ENCODE measurements at places on chromosomes 2 and 18. TPM values are rescaled to one million over a fixed set of nuclear protein-coding genes. Genes with fewer than 3 reads are reported as not detected.

GRCh38 chr2:103009871-103010270 lies 248.0 kb downstream of the TMEM182 start:
- DNase-seq = no peak

- DNase-seq = no peak
Observed at GRCh38 chr2:134399096-134399495, 145.2 kb downstream of the MGAT5 start.

DNA sequence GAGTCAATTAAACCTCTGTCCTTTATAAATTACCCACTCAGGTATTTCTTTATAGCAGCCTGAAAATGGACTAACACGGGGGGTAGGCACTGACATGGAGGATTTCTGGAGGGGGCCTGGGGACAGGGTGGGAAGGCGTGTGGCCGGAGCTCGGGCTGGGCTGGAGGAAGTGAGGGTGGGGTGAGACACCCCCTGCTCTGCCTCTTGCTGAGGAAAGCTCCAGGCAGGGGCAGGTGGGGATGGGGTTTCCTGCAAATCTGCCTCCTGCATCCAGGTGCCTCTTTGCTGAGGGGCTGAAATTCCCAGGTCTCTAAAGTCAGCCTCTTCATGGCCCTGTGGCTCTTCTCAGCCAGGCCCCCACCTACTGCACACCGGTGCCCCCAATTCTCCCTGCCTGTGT lies 25.7 kb upstream of the OTOS start:
- no peak for DNase-seq

DNA sequence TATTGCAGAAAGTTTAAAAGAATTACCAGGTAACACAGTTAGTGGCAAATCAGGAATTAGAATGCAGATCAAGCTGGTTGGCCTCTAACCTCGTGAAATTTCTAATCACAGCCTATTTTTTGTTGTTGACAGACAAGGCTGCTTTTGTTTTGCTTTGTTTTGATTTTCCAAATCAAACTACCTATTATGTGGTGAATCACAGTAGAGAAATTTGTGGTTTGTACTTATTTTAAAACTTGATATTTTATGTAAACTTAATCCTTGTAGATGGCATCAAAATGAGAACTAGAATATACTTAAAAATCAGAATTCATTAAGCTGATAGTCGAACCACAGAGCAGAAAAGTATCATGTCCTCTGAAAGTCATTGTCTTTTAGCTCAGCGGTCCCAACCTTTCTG lies 258.1 kb downstream of the CTNNA2 start:
- DNase-seq = no peak

GRCh38 chr18:48769006-48769636 lies 181.6 kb downstream of the SMAD7 start:
- DNase-seq = no peak

GRCh38 chr18:52236131-52236530 lies 103.9 kb upstream of the DCC start:
- no peak for DNase-seq

DNA sequence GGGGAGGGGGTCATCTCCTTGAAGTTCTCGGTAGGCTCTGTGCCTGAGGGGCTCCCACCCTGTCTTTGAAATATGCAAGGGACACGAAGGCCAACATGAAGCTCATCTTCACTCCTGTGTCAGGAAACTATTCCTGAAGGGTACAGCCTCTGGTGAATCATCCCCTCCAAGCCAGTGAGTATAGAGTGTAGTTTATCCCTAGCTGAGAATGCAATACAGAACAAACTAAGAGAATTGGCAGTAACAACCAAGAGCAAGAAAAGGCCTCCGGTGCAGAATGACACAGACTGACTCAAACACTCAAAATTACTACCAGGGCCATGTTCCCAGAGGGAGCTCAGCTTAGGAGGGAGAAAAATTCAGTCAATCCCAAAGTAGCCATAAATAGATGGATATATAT lies 413.3 kb downstream of the BCL11A start:
- DNase-seq = no peak

- no peak for DNase-seq
Observed at GRCh38 chr2:185531721-185532120, 206.9 kb upstream of the FSIP2 start.

GRCh38 chr18:44685296-44685695 lies 4.6 kb downstream of the SETBP1 start:
- no peak for DNase-seq

DNA sequence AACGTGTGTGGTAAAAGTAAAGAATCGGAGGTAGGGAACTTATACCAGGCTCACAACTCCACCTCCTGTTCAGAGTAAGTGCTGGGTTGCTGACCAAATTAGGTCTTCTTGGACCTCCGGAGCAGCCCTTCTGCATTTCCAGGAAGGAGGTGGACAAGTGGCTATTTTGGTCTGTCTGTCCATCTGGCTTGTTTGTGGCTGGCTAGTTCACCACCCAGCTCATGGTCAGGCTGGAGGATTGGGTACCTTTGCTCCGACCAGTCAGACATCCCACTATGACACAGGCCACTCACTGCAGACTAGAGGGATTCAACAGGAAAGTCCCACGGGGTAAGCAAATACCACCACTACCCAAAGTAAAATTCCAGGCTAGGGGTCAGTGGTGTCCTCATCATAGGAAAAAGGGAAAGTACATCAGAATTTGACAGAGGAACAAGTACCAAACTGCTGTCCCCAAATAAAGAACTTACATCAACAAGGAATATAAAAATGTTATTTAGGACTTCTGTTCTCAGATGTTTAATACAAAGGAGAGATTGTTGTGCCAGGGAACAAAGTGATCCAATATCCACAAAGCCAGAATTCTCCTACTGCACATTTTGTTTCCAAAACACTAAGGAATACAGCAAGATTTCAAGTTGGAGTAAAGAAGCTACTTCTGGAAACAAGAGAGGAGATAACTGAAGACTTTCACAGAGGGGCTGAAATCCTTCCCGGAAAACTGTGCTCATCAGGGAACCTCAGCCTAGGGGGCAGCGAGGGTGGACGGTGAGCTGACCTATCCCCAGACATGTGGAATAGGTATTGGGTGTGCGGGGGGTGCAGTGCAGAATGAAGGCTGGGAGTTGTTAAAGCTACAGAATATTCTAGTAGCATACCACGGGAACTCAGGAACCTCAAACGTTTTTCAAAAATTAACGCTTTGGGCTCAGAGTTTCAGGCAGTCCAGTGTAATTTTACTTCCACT lies 56.9 kb downstream of the BCL2 start:
- DNase-seq = no peak

DNA sequence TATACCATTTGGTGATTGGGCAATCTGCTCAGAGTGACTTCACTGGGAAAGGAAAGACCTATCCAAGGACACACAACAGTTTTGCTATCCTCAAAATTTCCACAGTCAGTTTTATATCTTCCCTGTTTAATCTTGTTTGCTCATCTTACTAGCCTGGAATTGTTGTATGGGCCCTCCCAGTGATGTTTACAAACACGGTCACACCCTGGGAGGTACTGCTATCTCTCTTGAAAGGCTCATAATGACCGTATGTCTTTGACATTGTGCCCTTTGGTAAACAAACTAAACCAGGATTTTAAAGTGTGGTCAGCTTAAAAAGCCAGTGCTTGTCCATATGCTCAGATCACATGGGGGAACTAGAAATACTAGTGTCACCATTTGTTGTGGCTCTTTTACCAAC lies 277.0 kb downstream of the CDH2 start:
- no peak for DNase-seq

GRCh38 chr18:902229-902628 lies 2.4 kb upstream of the ADCYAP1 start:
- DNase-seq = no peak

DNA sequence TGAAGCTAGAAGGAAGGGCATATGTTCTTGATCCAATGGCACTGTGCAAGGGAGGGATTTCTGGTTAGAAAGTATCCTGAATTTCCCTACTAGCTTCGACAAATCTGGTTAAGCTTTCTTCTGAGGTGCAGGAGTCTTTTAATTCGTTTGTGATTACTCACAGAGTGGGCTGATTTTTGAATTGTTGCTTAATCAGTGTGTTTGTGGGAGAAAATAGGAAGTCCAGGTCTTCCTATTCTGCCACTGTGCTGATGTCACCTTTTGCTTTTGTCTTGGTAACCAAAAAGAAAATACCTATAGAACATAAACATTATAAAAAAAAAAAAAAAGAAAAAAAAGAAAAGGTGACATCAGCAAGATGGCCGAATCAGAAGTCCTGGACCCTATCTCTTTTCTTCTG lies 1008.6 kb downstream of the TSN start:
- no peak for DNase-seq

DNA sequence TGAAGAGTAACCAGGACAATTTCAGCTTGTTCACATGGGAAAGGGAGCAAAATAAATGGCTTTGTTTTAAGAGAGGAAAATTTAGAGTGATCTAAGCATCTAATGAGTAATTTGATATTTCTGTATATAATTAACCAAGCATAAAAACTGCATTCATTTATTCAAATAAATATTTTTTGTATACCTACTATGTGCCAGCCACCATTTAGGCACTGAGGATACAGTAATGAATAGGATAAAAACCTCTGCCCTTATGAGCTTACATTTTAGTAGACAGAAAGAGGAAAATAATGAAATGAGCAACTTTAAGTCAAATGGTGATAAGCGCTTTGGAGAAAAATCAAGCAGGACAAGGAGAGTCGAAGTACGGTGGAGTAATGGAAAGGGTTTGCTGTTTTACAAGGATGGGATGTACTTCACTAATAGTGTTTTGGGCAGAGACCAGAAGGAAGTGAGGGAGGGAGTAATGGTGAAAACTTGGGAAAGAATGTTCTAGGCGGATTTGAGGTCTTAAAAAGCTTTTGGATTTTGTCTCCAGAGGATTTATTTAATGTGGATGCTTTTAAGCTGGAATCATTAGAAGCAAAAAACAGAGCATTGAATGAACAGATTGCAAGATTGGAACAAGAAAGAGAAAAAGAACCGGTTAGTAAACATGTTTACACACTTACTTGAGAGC lies 17.4 kb downstream of the NDC80 start:
- DNase-seq = no peak

DNA sequence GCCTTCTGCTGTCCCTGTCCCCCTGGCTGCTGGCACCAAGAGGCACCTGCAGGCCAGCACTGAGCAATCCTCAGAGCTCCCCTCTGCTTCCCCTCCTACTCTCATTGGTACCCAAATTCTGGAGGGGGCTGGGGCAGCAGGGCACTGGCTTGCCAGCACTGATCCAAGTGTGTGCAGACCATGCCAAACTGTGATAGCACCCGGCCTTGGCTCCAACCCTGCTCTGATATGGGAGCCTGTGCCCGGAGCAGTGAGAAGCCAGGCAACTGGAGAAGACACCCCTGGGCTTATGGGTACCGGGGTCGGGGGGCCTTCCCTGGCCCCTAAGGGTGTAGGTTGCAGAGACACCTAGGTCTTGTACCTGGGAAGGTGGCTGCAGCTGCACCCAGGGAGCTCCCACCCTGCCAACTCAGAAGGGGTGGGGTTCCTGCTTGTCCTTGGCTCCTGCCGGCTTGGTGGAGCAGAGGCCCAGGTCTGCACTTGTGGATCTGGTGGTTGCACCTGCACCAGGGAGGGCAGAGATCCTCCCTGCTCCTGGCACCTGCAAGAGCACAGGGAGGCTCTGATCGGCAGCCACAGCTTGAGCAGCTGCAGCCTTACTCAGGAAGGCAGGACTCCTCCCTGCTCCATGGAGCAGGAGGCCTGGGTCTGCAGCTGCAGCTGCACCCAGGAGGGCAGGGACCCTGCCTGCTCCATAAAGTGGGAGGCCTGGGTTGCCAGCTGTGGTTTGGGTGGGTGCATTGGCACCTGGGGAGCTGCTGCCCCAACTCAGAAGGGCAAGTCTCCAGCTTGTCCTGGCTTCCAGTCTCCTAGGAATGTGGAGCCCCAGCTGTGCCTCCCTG lies 96.3 kb downstream of the BCL2L11 start:
- no peak for DNase-seq

- no peak for DNase-seq
Observed at GRCh38 chr2:175853616-175853890, 148.5 kb downstream of the LNPK start.

- no peak for DNase-seq
Observed at GRCh38 chr2:218021536-218022071, 18.8 kb upstream of the TNS1 start.

- DNase-seq = no peak
Observed at GRCh38 chr18:13136904-13137669, 81.5 kb upstream of the LDLRAD4 start.

- no peak for DNase-seq
Observed at GRCh38 chr2:240626531-240627300, 1.4 kb downstream of the GPR35 start.

GRCh38 chr2:174224665-174225288 lies 23.6 kb downstream of the OLA1 start:
- no peak for DNase-seq

DNA sequence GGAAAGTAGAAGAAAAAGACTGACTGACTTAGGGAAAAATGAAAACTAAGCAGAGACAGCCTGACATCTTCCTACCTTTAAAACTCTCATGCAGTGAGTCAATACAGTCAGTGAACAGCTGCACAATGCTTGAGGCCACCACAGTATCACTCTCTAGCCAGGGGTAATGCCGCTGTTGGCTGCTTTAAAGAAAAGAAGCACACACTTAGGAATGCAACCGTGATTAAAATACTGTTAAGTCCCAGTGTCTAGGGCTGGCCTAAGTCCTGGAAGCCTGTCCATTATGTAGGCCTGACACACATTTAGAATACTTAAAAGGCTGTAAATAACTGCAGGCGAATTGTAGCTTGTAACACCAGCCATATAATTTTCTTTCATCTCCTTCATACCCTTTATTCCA lies 50.7 kb downstream of the SIGLEC15 start:
- no peak for DNase-seq

DNA sequence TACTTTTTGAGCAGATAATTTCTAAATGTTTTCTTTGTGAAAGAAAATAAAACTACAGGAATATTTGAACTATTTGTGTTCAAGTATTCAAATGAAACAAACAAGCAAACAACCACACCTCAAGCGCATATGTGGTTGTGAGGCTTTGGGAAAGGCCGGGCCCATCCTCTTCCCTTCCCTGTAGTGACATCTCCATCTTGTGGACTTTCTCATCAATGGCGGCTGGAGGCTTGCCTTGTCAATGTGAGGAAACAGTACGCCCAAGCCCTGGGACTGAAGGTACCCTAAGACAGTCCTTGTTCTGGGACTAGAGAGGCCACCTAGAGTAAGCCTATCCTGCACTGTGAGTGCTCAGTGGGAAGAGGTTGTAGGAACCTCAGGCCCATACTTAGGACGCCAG lies 166.8 kb downstream of the TPGS2 start:
- no peak for DNase-seq

- DNase-seq = no peak
Observed at GRCh38 chr2:71637168-71637567, 183.8 kb downstream of the DYSF start.

- no peak for DNase-seq
Observed at GRCh38 chr2:240988146-240988545, 10.3 kb upstream of the SNED1 start.

GRCh38 chr18:29494371-29494770 lies 1317.4 kb upstream of the CDH2 start:
- DNase-seq = no peak

GRCh38 chr2:27537287-27537686 lies 40.6 kb downstream of the GCKR start:
- DNase-seq = no peak

IL18RAP gene
- polyA plus RNA-seq = 0.34 TPM

C2orf92 gene
- 20.7 TPM for polyA plus RNA-seq

ALK gene
- 0.03 TPM for polyA plus RNA-seq

OBSL1 gene
- 138 TPM for polyA plus RNA-seq

IL1RL2 gene
- 0.18 TPM for polyA plus RNA-seq

KRTCAP3 gene
- polyA plus RNA-seq = 1.8 TPM

DSG1 gene
- polyA plus RNA-seq = not detected

PLGLB2 gene
- polyA plus RNA-seq = not detected

FAP gene
- 58.1 TPM for polyA plus RNA-seq

UGT1A5 gene
- not detected for polyA plus RNA-seq

C1QL2 gene
- not detected for polyA plus RNA-seq

CROCC2 gene
- polyA plus RNA-seq = 0.20 TPM

TWIST2 gene
- 5.5 TPM for polyA plus RNA-seq

UGT1A4 gene
- polyA plus RNA-seq = not detected

TEX44 gene
- not detected for polyA plus RNA-seq
